ENCODE measurements at places on chromosomes 1 and 21.

DNA sequence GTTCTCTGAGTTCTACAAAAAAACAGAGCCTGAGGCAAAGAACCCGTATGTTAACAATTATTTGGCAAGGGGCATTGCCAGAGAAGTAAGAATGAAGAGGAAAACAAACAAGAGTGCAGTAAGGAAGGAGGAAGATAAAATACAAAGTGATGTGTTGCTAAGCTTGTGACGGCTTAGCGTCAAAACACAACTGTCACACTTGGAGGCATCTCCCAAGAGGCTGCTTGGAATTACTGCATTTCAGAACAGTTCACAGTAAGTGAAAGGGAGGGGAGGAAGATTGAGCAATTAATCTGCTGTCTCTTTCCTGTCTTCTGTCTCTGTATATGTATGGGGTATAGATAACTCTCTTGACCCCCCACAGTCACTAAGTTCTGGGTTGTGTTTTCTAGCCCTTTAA, 1017.0 kb upstream of the TMPRSS15 start:
- DNase-seq: no peak

- no peak for DNase-seq
These were observed 32.1 kb downstream of the DYRK1A start for GRCh38 chr21:37398697-37399096.

DNA sequence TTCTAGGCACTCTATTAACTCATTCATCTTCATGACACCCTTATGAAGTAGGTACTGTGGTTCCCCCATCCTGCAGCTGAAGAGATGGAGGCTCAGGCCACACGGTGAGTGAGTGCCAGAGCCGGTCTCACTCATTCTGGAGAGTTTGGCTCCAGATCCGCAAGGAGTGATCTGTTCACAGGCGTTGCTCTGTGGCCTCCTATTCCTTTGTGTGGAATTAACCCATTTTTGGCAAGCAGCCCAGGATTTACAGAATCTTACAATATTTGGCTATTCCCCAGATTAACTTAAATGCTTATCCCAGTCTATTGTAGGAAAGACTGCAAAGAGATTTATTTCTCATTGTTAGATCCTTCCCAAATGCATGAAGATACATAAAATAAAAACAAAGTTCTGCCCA, 29.6 kb downstream of the KIAA0040 start:
- no peak for DNase-seq

- no peak for DNase-seq
These were observed 5.0 kb downstream of the RNF11 start for GRCh38 chr1:51241119-51241518.

DNA sequence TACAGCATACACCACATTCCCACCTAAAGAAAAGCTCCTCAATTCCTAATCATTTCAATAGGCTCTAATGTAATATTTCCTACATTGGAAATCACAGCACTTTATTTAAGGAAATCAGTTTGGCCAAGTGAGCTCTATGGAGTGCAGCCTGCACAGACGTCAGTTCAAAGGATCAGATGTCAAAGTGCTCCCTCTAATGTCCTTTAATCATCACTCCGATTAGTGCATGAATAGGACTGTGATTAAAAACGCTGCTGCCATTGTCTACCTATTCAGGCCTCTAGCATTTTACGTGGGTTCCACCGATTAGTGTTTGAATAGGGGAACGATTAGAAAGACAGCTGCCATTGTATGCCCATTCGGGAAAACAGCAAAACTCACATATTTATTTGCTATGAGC, 50.2 kb downstream of the DPYD start:
- DNase-seq: no peak

GRCh38 chr1:96727860-96728259, 6.3 kb downstream of the PTBP2 start:
- no peak for DNase-seq

GRCh38 chr1:204115116-204115515, 36.7 kb downstream of the ETNK2 start:
- no peak for DNase-seq

- no peak for DNase-seq
These were observed 96.0 kb upstream of the USP24 start for GRCh38 chr1:55311057-55311641.

DNA sequence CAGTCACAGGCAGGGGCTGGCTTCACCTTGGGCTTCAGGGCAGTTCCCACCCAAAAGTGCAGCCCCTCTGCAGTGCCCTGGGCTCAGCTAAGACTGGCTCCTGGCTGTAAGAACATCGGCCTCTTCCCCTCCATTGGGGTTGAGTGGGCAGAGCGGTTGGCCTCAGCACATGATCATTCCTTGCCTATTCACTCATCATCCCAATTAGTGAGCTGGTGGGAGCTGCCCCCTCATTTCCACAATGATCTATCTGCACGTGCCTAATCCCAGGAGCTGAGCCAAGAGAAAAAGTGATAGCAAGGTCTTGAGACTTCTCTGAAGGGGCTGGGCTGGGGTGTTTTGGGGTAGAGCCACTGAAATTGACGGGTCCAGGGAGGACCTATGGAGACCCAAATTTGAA, 133.6 kb downstream of the SYF2 start:
- no peak for DNase-seq

DNA sequence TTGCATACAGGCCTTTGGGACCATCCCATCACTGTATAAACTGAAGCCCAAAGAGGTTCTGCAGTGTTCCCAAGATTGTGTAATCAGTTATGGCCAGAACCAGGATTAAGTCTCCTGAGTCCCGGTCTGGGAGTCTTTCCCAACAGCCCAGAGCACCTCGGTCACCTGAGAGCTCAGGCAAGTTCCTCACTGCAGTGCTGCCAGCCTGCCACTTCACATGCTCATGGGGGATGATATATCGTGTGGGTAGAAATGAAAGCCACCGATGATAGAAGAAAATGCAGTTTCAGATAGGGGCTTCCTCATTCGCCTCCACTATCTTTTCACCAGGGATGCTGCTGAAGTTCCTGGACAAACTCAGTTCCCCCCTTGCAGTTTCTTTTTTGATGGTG, 30.4 kb downstream of the FHAD1 start:
- no peak for DNase-seq

DNA sequence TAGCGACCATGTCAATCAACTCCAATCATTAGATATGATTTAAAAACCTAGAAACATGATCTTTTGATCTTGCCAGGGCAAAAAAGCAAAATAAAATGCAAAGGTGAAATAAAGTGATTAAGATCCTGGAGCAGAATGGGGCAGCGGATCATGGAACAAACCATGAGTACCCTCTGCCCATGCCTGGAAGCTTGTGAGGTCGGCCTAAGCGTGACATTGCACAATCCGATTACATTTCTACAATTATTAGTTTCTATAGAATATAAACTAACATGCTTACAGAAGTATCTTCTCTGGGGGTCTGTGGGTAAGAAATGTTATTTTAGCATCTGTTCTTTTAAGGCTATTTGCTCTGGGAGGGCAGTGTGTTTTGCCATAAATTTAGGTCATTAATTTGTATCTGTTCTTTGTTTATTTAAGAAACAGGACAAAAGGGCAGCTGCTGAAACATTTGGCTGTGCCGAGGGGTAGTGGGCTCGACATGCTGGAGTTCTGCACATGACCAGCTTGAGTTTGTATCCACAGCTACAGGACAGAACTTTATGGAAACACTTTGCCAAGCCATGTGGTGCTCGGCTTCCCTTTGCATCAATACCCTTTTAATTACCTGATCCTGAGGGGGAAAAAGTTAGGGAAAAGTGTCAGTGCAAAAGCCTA, 55.9 kb downstream of the ZBTB18 start:
- DNase-seq: no peak

GRCh38 chr1:24990779-24991641, 60.9 kb upstream of the RUNX3 start:
- no peak for DNase-seq

GRCh38 chr1:56439610-56440264, 139.6 kb downstream of the PLPP3 start:
- no peak for DNase-seq

DNA sequence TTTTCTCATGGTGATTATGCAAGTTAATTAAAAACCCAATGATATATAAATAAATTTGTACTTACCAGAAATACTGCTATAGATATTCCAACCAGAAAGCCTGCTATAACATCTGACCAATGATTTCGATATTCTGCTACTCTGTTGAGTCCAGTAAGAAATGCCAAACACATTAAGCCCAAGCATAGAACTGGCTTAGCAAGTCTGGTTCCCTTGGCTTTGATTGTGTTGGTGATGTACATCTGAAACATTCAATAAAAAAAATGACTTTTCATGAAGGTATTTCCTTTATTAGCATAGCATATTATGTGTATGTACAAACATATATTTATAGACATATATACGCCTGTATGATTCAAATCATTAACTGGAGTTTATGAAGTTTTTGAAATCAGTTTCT, 82.8 kb downstream of the PLPPR5 start:
- no peak for DNase-seq

DNA sequence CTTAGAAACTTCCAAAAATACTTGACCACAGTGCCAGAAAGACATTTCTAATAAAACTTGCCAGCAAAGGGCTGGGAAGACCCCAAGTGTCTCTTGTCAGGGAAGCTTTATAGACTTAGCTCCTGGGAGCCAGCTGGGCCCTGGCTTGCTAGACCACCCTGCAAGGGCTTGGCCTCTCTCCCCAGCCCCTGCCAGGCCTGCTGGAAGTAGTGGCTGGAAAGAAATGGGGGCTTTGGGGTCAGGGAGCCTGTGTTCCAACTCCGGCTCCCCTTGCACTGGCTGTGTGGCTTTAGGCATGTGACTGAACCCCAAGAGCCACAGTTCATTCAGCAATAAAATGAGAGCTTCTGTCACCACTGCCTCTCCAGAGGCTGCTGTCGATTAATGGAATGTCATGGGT, 31.1 kb downstream of the H3-3A start:
- DNase-seq: no peak

- DNase-seq: no peak
These were observed 45.5 kb downstream of the TGFB2 start for GRCh38 chr1:218390618-218391017.

DNA sequence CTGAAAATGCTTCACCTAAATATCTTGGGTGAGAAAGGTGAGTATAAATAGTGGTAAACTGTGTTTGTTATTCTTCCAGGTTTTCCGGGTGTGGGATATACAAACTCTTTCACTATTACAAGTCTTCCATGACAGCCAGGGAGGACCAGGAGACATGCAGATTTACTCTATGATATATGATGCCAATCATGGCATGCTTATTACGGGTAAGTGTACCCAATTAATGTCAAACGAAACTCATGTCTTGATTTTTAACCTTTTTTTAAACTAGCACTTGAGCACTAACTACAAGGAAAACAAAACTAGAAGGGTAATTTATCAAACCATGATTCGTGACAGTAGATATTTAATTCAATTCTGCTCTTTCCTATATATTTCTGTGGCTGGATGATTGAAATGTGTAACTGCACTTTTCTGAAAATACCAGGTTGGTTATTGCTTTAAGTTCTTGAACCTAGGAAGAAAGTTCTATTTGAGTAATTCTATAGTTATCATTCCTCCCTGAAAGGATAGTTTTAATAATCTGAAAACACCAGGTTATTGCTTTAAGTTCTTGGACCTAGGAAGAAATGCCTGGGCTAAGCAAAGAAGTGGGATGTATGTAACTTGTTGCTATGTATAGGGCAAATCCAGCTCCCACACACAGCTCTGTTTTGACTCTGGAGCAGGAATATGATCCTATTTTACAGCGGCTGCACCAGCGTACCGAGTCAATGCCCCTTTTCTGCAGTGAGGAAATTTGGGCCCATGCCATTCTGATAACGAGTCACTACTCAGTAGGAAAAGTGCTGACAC, 86.4 kb downstream of the WDR64 start:
- DNase-seq: no peak

DNA sequence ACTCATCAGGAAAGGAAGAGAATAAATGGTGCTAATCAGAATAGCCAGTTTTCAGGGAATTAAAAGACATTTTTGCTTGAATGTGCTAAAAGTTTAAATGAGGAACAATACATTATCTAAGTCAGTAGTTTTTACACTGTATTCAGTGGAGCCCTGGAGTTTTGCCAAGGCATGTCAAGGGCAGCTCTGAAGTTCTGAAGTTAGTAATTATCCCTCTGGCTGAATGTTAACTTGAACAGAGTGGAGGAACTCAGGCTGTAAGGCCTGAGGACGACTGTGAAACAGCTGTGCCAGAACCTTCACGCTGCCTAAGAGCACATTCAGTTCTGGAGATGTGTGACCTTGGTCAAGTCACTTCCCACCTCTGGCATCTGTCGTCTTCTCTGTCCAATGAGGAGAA, 68.1 kb downstream of the EDEM3 start:
- DNase-seq: no peak

DNA sequence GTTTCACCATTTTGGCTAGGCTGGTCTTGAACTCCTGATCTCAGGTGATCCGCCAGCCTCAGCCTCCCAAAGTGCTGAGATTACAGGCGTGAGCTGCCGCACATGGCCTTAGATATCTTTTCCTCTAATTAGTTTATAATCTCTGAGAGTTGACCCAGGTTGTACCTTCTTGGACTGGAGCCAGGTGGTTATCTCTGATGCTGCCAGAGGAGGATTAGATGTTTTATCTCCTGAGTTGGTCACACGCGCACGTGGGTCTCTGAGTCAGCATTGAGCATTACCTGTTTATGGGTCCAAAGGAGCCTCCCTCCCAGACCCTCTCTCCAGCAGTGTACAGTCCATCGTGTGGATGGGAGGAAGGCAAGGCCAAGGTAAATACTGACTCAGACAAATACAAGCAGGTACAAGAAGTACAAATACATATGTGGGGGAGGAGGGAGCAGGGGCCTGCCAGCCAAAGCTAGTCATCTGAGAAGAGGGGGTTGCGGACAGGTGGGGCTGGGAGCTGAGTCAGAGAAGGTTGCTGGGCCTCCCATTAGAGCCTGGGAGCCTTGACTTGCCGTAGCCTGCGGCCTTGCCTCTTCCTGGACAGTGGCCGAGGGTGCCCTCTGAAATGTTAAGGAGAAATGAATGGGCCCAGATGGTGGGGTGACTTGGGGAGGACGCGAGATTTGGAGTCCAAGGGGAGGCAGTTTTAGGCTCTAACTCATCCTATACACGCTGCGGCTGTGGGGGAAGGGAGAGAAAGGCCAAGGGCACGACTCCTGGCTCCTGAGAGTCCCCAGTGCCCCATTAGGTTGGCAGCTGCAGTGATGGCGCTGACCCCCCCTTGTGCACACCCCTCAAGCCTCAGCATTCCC, 13.1 kb downstream of the IL6R start:
- DNase-seq: no peak

GRCh38 chr1:109901524-109902145, 9.0 kb upstream of the CSF1 start:
- DNase-seq: peak; percentile 40

DNA sequence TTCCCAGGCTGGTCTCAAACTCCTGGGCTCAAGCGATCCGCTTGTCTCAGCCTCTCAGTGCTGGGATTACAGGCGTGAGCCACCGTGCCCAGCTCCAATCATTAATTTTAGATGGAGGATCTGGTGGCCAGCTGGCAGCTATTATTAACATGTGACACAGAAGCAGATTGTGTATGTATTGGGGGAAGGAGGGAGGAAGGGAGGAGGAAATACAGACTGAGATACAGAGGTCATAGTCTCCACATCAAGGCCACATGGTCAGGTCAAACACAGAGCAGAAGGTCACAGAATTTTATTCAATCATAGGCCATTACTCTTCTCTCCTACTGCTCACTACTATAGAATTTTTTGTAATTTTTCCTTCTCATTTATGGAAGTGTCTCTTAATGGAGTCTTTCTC, 57.9 kb upstream of the ADORA3 start:
- no peak for DNase-seq
